ENCODE measurements at places on chromosomes 3 and 15.

DNA sequence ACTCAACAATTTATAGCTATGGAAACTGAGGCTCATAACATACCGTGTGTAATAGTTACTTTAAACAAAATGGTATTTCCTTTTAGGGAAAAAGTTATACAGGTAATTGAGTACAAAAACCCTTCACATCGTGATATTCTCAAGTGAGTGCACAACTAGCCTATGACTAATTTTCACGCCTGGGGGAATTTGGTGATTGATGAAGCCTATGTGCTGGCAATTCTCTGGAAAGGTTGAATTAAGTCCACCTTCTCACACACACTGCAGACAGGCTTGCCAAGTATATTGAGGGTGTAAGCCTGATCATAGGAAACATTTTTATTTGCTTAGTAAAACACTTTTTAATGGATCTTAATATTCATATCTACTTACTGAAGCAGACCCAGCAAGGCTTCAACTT, 41.3 kb upstream of the ROBO2 start:
- DNase-seq, result peak; percentile 84

DNA sequence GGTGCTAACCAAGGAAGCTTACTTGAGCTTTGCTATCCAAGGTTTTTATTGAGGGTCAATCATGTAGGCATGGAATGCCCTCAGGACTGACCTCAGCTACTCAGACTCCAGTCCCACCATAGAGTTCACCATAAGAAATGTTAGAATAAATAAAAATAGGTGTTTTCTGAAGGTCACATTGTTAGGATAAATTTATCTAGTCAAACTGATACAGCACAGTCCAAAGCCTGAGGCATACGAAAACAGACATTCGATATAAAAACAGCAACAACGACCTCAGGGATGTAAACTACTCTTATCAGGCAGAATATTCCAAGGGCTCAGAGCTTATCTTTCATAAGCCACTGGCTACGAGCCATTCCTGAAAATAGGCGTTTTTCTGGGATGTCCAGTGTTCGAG, 690.6 kb downstream of the MCTP2 start:
- no peak for DNase-seq

DNA sequence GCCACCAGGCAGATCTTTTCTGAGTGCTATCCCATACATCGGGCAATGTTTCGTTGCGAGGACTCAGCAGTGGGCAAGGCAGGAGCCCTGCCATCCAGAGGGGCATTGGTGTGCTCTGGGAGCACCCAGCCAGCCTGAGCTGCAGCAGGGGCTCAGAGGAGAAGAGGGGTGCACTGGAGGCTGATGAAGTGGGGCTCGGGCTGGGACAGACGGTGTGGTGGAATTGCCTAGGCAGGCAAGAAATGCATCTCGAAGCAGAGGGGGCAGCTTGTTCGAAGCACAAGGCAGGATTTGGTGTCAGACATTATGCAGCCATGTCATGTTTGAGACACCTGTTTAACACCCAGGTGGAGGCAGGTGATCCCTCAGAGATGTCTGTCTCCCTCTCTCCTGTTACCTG, 19.3 kb downstream of the PAQR5 start:
- DNase-seq, result no peak

DNA sequence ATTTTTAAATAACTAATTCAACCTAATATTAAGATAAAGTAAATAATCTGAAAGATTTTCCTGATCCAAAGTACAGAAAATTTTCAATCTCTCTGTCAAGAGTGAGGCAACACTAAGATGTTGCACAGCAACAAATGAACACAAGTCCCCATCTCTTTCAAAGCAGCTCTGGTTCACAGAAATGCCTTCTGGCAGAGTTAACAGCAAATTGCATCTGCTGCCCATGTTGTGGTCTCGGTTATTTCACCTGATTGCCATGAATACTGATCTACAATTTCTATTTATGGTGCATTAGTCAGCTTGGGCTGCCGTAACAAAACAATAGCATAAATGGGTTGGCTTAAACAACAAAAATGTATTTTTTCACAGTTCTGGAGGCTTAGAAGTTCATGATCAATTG, 167.3 kb downstream of the BCHE start:
- peak; percentile 4 for DNase-seq

DNA sequence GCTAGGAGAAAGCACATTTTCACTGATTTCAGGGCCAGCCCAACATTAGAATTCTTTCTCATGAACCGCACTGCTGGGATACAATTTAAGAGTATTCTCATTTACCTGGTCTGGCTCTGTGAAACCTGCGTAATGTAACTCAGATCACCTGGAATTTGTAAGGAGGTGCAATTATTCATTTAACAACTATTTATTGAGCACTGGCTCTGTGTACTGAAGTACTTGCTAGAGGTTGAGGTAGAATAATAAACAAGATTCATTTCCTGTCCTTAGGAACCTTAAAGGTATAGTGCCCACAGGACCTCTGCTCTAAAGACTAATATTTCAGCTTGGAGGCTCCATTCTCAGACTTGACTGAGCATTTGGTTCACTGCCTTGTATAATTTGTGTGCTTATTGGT, 242.2 kb upstream of the ZPLD1 start:
- peak; percentile 74 for DNase-seq

GRCh38 chr15:49844390-49844789, 223.5 kb downstream of the DTWD1 start:
- no peak for DNase-seq

- DNase-seq, result no peak
These were observed 23.3 kb downstream of the AQP9 start for GRCh38 chr15:58161436-58161930.

DNA sequence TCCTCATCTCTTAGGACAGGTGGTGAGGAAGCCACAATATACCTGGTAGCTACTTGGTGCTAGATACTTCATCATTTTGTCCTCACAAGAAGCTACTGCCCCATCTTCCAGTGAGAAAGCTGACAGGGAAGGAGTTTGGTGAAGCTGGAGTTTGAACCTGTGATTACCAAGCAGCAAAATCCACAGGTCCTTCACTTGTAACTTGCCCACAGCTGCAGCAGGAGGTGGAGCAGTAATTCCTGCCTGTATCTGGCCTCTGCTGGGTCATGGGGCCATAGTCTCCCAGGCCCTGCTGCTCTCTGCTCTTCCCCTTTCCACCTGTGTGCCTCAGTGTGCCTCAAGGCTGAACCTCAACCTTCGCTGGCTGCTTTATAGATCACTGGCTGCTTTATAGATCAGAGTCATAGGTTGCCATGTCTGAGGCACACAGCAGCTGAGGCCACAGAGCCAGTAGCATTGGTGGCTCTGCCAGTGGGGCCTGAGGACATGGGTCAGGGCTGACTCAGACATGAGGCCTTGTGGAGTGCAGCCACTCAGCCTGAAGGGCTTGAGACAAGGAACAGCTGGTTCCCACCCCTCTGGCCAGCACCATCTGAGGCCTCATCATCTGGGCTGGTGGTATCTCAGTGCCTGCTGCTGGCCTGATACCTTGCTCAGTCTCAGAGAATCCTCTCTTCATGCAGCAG, 11.1 kb upstream of the CHRNB4 start:
- no peak for DNase-seq

DNA sequence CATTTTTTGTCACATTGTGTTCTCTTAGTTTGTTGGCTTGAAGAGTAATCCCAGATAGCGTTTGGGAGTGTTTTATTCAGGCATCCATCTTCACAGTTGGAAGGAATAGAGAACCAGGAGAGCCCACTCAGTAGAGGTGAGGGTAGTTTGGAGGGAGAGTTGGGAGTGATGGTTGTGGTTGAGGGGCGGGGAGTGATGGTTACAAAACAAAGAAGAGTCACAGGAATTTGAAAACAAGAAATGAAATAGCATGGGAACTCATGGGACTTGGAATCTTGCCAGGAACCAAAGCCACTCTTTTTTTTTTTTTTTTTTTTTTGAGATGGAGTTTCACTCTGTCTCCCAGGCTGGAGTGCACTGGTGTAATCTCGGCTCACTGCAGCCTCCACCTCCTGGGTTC, 36.3 kb downstream of the DUT start:
- peak; percentile 47 for DNase-seq

DNA sequence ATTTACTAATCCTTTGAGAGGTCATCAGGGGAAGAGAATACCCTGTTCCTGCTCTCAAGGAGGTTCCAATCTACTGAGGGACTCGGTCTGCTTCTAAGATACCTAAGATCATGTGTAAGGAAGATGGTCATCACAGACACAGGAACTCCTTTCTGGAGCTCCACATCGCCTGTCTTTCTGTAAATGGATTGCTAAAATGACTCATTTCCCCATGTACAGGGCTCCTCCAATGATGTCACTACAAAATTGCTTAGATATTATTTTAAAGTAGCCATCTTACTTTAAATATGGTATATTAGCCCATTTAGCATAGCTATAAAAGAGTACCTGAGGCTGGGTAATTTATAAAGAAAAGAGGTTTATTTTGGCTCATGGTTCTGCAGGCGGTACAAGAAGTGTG, 206.1 kb upstream of the PROK2 start:
- no peak for DNase-seq

GRCh38 chr3:120338517-120338916, 10.6 kb downstream of the LRRC58 start:
- no peak for DNase-seq

- no peak for DNase-seq
These were observed 77.5 kb upstream of the IL12A start for GRCh38 chr3:159910991-159911663.

- DNase-seq, result no peak
These were observed 17.1 kb downstream of the APBA2 start for GRCh38 chr15:28902856-28903255.

DNA sequence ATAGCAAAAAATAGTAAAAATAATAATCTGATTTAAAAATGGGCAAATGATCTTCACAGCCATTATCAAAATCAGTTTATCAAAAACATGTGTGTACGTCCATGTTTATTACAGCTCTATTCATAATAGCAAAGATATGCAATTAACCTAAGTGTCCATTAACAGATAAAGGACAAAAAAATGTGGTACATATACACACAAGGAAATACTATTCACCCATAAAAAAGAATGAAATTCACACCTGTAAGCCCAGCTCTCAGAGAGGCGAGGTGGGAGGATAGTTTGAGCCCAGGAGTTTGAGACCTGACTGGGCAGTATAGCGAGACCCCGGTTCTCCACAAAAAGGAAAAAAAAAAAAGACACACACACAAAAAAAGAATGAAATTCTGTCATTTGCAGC, 82.6 kb upstream of the PPIB start:
- DNase-seq, result no peak

DNA sequence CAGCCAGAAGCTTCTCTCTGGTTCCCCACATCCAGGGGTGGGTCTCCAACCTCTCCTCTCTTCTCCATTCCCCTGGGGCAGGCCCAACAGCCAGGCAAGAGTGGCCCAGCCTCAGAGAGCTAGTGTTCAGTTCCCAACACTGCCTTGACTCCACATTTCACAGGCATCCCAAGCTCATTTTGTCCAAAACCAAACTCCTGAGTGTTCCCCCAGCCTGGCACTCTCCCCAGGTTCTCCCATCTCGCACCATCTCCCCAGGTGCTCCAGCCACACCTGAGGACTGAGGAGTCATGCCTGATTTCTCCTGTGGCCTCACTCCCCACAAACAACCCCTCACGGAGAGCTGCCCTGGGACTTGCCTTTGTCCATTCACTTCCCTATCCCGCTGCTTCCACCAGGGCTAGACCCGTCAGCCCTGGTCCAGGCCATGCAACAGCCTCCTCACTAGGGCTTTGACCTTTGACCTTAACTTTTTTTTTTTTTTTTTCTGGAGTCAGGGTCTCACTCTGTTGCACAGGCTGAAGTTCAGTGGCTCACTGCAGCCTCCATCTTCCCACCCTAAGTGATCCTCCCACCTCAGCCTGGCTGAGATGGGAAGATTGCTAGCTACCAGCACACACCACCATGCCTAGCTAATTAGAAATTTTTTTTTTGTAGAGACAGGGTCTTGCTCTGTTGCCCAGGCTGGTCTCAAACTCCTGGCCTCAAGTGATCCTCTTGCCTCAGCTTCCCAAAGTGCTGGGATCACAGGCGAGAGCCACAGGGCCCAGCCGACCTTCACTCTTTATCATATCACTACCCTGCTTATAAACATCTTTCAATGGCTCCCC, 3.9 kb upstream of the CSK start:
- DNase-seq, result no peak

DNA sequence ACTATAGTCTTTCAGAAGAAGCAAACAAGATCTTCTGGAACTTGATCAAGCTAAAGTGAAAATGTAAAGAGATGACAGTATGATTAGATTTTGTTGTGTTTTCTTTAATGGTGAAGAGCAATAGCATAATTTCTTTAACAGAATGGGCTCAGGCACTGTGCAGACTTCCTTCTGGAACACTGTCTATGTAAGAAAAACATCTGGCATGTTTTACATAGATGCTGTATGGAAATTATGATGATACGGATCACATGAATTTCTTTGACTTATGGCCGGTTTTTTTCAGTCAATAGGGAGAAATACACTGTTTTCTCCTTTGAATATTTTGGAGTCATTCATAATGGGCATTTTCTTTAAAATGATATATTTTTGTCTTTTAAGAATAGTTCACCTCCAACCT, 42.6 kb downstream of the PHLDB2 start:
- DNase-seq, result no peak

DNA sequence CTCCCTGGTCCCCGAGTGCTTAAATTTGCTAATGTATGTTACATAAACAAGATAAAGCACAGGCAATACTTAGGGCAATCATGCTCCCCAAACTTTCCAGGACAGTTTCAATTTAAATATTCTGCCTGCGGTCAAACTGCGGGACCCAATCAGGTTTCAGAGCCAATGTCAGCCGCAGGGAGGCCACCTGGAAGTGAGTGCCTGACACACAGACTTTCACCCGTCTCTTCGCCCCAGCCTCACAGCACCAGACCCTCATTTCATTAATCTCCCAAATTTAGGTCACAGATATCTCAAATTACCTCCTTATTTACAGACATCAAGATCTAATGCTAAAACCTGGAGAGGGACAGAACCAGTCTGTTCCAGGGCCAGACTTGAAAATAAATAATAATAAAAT, 107.2 kb upstream of the ALDH1A3 start:
- no peak for DNase-seq

GRCh38 chr3:46393011-46393410, 13.9 kb downstream of the CCR5AS start:
- DNase-seq, result no peak

DNA sequence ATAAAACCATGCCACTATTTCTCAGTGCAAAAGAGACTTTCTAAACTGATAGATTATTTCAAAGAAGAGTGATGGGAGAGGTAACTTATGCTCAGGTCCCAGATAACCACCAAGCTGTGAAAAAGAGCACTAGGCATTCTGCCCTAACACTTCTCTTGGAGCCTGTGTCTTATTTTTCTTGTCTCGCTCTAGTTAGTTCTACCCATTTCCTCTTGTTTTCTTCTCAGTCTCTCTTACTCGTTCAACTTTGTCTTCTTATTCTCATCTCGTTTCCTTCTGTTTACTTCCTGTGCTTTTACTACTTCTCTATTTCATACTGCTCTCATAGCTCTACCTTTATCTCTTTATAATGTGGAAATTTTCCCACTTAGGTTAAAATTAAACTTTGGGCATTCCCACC, 91.8 kb upstream of the CGNL1 start:
- DNase-seq, result no peak

DNA sequence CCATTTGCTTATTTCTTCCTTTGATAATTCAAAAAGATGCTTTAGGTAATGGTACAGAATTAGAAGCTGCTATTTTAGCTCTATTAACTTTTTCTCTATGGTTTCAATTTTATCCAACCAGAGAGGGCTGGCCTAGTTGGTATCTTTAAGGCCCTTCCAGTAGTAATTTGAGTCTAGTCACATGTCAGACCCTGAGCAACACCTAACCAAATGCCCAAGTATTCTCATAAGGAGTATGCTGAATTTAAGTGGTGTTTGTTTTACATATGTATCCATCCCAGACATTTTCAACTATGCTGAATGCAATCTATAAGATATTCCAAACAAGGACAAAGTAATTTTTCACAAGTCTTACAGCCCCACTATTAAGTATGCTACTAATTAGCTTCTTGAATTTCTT, 9.6 kb downstream of the DNAJC19 start:
- no peak for DNase-seq

Data from renal cortical epithelial cell (primary cell).